Dermis microvascular lymphatic vessel endothelial cell (primary cell): ENCODE measurements at places on chromosomes 4 and X. TPM values are rescaled to one million over a fixed set of nuclear protein-coding genes. Genes with fewer than 3 reads are reported as not detected.

The OTUD6A gene
- total RNA-seq, result not detected in 2 replicates

The PCSK1N gene
- under 0.01 and 0.13 TPM in 2 replicates for total RNA-seq

The MTMR8 gene
- total RNA-seq, result 0.26 and 0.51 TPM in 2 replicates

The MAGEA10 gene
- total RNA-seq, result not detected in 2 replicates

The MYL5 gene
- total RNA-seq, result 11.2 and 16.7 TPM in 2 replicates

The REELD1 gene
- total RNA-seq, result not detected in 2 replicates

The POU3F4 gene
- total RNA-seq, result not detected in 2 replicates
